Activated CD8-positive, alpha-beta memory T cell treated with anti-CD3 and anti-CD28 coated beads for 24 hours (primary cell): ENCODE measurements at places on chromosomes 12 and 14.

DNA sequence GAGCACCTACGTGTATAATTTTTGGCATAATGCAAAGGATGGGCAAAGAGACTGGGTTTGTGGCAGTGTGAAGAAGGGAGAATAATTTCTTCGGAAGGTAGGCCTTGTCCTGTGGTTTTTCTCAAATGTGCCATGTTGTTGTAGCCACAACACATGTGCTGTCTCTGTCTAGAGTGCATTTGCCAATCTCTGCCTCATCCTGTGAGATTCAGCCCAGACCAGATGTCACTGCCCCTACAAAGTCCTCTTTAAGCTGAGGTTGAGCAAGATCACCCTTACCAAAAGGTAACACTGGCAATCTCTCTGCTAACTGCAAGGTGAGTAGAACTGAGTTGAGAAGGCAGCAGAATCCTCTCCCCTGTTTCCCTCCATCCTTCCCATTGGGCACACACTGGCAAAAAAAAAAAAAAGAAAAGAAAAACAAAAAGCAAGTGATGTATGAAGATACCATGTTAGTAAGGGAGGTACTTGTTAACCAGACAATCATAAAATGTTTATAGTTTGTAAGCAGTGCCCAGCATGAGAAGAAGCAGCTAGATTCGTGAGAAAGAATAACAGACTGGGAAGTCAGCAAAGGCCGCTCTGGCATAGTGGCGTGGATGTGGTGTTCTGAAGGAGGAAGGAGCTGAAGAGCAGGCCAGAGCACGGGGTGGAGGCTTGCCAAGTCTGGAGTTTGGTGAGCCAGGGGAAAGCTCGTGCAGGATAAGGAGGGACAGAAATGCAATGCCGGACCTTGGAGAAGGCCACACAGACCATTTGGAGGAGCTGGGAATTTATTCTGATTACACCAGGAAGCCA lies 18.9 kb downstream of the DYRK2 start:
- no peak for DNase-seq

- DNase-seq: no peak
Observed at GRCh38 chr14:57290751-57291150, 22.0 kb downstream of the AP5M1 start.

DNA sequence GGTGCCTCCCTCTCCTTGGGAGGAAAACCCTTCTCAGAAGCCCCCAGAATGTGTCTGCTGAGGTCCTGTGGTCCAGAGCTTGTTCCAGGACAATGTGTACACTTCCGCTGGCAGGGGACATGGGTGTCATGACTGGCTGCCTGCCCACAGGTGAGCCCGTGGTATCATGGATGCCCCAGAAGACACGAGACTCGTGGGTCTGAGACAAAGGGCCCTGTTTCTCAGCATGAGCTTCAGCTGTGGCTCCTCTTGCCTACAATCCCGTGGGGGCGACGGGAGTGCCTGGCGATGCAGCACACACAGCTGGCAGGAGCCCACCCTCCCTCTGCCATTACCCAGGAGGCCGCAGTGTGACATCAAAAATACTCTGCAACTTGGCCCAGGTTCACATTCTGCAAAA lies 7.0 kb downstream of the TMEM121 start:
- DNase-seq: no peak

DNA sequence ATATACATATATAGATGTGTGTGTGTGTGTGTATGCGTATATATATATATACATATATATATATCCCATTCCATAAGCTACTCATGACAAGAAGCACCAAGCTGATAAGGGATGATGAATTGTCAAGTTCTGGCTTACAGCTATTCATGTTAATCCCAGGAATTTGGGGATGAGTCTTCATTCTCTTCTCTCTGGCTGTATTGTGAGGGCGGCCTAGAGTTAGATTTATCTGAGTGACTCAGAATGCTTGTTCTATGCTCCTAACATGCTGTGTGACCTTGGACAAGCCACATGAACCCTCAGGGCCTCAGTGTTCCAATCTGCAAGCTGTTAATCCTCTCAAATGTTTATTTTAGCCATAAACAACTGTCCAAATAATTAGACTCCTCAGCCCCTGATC lies 749.0 kb downstream of the MED13L start:
- no peak for DNase-seq

DNA sequence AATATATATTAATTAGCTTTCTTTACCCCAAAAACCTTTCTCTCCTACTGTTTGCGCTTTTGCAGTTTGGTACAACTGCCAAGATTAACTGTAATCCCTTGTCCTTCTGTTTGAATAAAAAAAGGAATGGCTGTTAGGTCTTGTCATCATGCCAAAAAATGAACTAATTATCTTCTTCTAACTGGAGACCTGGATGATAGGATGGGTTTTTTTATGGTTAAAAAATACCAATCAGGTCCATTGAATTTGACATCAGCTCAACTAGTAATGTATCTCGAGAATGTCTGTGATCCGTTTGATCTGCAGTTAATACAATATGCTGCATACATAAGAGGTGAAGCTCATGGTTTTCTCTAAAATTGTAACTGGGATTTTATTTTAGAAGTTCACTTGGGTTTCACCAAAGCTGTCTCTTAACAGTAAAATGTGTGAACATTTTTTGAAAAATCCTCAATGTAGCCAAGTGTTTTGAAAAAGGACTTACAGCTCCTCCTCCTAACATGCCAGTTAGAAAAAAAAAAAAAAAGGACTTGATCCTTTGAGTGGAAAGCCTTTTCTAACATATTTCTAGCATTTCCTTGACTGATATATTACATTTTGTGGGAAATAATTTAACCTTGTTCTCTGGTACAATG lies 96.8 kb downstream of the SRGAP1 start:
- DNase-seq: no peak

DNA sequence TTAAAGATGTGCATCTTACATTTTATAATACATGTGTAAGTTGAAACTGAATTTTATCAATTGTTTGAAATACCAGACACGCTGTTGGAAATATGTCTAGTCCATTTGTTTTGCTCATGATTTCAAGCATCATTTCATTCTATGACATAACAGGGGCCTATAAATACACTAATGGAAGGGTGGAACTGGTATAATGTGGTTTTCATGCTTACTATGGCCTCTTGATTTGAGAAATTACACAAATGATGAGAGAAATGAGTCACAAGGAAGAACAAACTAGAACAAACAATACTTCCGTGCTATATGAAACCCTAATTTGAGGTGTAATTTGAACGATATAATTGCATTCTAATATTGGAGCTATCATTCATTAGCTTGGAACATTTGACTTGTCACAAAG lies 663.4 kb downstream of the SLC16A7 start:
- DNase-seq: no peak

GRCh38 chr12:53618275-53618674 lies 7.9 kb downstream of the ATF7 start:
- DNase-seq: no peak
